H9 (cell line): ENCODE measurements at places on chromosomes 1 and 21. TPM values are rescaled to one million over a fixed set of nuclear protein-coding genes. Genes with fewer than 3 reads are reported as not detected.

The MAEL gene
- total RNA-seq, result not detected in 2 replicates

GRCh38 chr1:9651565-9652378, at the start of gene PIK3CD:
Gene PIK3CD, plus strand, starts transcription at chr1:9651731. Its CDS starts 58,725 bp downstream, at chr1:9710456.
- peak; percentile 61 for DNase-seq

GRCh38 chr1:183609759-183610452, 19.6 kb upstream of the NCF2 start:
- DNase-seq, result no peak

The C1orf185 gene
- total RNA-seq, result not detected in 2 replicates

The TPTE gene
- not detected in 2 replicates for total RNA-seq

DNA sequence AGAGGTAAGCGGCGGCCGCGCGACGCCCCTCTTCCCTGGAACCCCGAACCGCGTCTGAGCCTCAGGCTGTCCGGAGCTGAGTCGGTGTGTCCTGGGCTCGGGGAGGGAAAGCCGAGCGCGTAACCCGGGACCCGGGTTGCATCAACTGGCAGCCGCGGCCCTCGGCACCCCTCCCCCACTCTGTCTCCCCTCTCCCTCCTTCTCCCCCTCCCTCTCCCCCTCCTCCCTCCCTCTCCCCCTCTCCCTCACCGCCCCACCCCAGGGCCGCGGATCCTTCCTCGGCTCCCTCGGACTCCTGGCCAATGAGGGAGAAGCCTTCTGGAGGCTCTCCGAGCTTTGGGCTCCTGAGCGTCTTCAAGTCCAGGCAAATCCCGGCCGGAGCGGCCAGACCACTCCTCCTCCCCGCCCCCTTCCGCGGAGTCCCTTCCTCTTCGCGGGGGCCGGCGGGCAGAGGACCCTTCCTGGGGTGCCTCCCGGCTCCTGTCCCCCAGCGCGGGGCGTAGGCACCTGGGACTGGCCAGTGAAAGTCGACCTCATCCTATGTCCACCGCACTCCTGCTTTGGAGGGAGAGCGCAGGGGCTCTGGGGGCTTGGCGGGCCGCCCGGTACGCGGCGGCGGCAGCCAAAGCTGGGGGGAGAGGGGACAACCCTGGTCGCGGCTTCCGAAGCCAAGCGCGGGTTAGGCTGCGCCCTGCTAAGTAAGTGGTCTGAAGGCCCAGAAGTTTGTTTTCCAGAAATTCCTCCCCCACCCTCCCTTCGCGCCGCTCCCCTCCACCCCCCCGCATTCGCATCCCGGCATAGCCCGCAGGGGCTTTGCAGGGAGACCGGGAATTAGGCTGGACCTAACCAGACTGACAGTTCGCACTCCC, 850 bp downstream of the SESN2 start:
- peak; percentile 92 for DNase-seq

- peak; percentile 56 for DNase-seq
These were observed 115.0 kb downstream of the TGFB2 start for GRCh38 chr1:218459878-218460711.

DNA sequence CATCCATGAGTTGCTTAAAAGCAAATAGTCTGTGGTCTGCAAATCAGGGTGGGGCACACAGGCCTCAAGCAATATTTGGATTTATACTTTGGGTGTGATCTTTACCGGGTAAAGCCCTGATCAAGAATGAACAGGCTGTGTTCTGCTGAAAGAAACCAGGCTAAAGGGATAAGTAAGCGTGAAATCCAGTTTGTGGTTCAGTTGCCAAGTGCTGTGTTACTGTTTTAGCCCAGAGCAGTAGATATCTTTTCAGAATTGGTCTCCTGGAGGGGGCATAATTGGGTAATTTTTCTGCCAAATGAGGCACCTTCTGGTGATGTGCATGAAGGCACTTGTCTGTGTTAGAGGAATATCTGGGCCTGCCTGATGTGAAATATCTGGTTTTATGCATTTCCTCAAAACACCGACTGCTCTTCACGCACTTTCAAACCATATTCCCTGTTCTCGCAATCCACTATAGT, 21.4 kb downstream of the AIM2 start:
- no peak for DNase-seq

The LAX1 gene
- total RNA-seq, result not detected in 2 replicates

GRCh38 chr1:150780510-150780909, 14.9 kb upstream of the CTSS start:
- no peak for DNase-seq

GRCh38 chr1:223224465-223224864, 81.4 kb upstream of the TLR5 start:
- DNase-seq, result peak; percentile 75

GRCh38 chr1:14321422-14321821, 277.1 kb upstream of the KAZN start:
- no peak for DNase-seq

DNA sequence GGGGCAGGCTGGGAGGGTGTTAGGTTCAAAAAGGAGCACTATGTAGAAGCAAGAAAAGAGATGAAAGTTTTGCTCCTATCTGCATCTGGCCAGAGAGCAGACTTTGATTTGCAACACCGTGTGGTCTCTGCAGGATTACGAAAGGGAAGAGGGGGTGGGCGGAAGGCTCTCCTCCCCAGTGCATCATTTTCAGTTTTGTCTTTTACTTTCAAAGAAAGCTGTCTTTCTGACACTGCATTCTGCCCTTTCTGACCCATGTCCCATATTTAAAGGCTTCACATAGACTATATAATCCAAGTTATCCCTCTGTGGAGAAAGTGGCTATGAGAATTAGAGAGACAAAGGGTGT, 126.5 kb downstream of the RHOU start:
- DNase-seq, result no peak

DNA sequence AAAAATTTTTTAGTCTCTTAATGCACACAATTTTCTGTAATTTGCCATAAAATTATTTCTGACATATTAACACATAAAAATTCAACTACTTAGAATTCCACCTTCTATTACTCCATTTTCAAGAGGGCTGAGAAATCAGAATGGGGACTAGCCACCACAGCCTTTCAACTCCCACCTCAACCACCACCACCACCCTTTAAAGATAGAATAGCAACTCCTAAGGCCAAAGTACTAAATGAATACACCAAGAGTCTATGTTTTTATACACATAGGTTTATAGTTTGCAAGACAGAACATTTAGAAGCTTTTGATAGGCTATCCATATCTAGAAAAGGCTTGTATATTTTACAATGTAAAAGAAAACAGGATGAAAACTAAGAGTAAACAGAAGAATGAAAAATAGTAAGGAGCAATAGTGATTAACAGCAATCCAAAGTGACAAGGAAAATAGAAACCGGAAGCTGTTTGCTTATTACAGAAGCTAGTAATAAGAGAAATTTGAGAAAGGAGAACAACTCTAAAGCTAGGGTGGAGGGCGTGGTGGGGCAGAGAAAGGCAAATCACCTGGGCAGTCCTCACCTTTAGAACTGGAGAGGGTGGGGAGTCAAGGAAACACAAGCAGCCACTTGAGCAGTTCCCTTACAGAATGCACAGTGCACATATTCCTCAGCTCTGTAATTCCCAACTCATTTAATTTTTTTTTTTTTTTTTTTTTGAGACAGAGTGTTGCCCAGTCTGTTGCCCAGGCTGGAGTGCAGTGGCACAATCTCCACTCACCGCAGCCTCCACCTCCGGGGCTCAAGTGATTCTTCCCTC, 27.7 kb downstream of the EPS15 start:
- no peak for DNase-seq

DNA sequence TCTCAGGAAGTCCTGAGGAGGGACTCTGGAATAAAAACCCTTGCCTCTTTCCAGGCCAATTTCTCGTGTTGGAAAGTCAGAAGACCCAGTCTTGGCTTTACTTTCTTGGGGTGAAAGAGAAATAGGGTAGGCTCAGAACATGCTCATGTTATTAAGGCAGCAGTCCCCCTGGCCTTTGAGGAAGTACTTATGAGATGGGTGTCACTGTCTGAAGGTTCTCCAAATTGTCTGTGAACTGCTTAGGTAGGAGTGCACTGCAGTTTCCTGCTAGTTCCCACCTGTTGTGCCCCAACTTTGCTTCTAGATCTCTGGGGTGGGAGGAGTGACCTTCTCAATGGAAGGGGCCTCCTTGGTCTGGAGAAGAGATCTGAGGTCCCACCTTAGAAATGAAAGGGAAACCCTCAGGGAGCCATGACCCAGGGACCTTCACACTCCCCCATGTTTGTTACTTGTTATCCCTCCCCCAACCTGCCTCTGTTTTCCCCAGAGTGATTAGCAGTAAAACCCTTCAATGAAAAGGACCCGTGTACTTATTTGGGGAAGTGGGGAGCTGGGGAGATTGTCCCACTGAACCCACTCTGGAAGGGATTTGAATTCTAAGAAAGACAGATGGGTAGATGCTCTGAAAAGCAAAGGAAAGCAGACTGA, 5.7 kb downstream of the ZNF691 start:
- no peak for DNase-seq

GRCh38 chr1:110671361-110671760, 3.4 kb downstream of the KCNA3 start:
- DNase-seq, result no peak

DNA sequence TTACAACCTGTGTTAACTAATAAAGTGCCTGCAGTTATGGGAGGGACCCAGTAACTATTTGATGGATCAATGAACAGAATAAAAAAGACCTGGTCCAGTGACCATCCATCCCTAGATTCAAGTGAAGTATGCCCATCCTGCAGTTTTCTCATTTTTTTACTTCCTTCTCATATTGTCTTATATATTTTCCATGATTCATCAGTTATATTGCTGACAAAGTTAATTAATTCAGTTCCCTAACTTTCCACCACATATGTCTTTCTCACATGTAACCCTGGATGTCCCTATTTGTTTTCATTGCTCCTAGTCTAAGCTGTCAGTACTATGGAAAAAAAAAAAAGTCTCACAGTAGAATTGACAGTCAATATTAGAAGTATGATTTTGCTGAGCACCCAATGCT, 64.3 kb downstream of the ITGB3BP start:
- DNase-seq, result no peak

GRCh38 chr1:226476648-226477319, 68.9 kb upstream of the PARP1 start:
- DNase-seq, result no peak

GRCh38 chr1:174031099-174031498, 8.9 kb upstream of the RC3H1 start:
- no peak for DNase-seq

- DNase-seq, result no peak
These were observed 119.3 kb upstream of the BACE2 start for GRCh38 chr21:41048623-41049022.

The TSPAN2 gene
- total RNA-seq, result 9.4 and 10.8 TPM in 2 replicates

- no peak for DNase-seq
These were observed 31.6 kb downstream of the VWA5B1 start for GRCh38 chr1:20322081-20322824.
